A549 treated with Mapracorat at 1 μM for 4 hours (cell line): ENCODE measurements at places on chromosomes 7 and 10. TPM values are rescaled to one million over a fixed set of nuclear protein-coding genes. Genes with fewer than 3 reads are reported as not detected.

The EBLN1 gene
- total RNA-seq = 0.14 to 0.23 TPM (median 0.16 TPM) in 4 of 5 replicates, not detected in the other

The PARD3 gene
- total RNA-seq = 57.8 to 71.5 TPM (median 60.2 TPM) in 5 replicates

The C10orf143 gene
- 0.66 to 1.00 TPM (median 0.81 TPM) in 5 replicates for total RNA-seq

The KCNIP2 gene
- total RNA-seq = 0.32 to 1.5 TPM (median 0.63 TPM) in 5 replicates
